Effector CD8-positive, alpha-beta T cell (primary cell): ENCODE measurements at places on chromosomes 4 and X.

DNA sequence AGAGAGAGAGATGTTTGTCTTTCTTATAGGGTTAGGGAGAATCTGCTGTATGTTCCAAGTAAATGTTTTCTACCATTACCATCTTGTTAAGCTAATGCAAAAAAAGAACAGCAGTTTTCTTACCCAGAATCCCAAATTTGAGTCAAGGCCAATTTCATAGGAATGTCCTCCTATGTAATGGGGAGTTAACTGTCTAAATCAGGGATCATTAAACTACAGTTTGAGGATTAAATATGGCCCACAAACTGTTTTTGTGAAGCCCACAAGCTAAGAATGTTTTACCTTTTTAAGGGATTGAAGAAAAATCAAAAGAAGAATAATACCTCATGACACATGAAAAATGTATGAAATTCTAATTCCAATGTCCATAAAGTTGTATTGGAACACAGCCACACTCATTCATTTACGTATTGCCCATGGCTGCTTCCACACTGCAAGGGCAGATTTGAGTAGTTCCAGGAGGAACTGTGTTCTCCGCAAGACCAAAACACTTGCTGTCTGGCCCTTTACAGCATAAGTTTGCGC is 113.2 kb upstream of the SPRY1 start:
- DNase-seq: no peak

DNA sequence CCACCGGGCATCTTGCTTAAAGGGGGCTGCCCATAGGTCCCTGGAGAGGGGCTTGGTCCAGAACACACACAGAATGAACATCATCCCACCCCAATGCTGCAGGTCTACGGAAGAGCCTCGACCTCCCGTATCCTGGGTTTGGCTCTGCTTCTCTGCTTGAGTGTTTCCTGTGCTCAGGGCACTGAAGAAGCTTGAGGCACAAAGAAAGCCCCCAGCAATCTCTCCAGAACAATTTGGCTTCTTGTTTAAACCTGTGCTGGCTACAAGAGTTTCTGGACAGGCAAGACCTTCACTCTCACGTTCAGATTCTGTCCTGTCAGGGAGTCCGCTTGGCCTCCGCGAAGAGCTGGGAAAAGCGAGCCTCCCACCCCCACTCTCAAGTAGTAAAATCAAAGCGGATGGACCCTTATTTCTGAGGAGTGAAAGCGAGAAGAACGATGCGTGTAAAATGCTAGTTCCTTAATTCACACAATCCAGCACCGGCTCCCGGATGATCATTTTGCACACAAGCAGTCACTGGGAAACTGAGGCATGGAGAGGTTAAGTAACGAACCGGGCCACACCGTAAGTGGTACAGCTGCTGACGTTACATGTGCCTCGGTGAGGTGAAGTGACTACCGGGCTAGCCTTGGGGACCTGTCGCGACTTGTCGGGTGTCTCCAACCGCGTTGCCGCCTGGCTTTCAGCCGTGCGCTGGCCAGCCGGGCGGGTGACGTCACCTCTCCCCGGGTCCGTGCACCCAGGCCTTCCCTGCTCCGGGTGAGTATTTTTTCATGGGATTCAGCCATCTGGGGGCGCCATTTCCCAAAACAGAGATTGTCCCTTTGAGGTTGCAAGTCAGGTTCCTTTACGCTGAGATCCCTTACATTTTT is 3.1 kb upstream of the SFRP2 start:
- no peak for DNase-seq

GRCh38 chr4:86891762-86892635 is at the start of gene C4orf36:
C4orf36 (minus strand) TSS chr4:86892422; CDS start chr4:86891520, 902 bp downstream.
- DNase-seq: no peak

GRCh38 chr4:176850436-176850835 is 57.7 kb upstream of the VEGFC start:
- no peak for DNase-seq

DNA sequence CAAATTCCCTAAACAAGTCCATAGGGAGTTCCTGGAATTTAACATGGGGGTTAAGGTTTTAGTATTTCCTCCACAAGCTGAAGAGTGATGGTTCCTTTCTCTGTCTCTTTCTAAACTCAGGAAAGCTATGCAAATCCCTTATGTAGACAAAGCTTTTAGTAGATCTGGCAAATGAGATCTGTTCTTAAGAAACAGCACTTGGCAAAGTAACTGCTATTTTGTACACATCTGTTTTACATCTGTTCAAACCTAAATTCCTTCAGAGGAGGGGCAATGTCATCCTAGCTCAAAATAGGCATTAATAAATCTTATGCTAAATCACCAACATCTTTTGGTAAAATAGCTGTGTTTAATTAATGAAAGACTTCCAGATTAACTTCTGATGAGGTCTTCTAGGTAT is 137.8 kb upstream of the TBC1D9 start:
- no peak for DNase-seq

DNA sequence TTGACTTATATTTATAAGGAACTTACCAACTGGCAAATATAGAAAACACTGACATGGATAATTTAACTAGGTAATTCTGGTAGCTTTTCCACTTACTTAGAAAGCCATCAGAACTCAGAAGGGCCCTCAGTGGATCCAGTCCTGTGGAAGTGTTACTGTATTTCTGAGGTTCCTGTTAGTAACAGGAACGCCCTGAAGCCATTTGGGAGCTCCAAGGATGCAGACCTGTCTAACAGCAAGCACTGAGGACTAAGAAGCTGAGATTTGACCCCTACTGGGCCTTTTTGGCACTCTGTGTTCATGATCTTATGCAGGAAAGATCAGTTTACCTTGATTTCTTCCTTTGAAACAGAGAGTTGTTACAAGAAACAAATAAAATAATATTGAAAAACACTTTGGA is 46.0 kb upstream of the TLL1 start:
- DNase-seq: no peak

- no peak for DNase-seq
Measured at GRCh38 chr4:133565379-133565778, 416.3 kb downstream of the PCDH10 start.

DNA sequence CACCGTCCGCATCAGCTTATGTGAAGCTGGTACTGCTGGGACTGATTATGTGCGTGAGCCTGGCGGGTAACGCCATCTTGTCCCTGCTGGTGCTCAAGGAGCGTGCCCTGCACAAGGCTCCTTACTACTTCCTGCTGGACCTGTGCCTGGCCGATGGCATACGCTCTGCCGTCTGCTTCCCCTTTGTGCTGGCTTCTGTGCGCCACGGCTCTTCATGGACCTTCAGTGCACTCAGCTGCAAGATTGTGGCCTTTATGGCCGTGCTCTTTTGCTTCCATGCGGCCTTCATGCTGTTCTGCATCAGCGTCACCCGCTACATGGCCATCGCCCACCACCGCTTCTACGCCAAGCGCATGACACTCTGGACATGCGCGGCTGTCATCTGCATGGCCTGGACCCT is 5.5 kb upstream of the TSPYL2 start:
- DNase-seq: no peak

- no peak for DNase-seq
Measured at GRCh38 chr4:144582105-144582850, 63.7 kb upstream of the HHIP start.

DNA sequence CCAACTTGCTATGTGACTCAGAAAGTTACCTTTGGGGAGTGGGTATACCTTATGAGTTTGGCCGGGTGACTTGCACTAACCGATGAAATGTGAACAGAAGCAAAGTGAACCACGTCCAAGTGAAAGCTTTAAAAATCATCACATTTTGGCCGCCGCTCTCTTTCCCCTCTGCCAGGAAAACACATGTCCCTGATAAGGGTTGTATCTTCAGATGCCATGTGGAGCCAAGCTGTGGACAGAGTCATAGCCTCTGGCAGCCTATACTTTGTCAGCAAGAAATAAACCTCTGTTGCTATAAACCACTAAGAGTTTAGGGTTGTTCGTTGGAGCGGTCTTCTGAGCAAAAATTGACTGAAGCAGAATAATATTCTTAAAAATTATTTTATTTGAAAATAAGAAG is 92.3 kb downstream of the PRDM5 start:
- no peak for DNase-seq

DNA sequence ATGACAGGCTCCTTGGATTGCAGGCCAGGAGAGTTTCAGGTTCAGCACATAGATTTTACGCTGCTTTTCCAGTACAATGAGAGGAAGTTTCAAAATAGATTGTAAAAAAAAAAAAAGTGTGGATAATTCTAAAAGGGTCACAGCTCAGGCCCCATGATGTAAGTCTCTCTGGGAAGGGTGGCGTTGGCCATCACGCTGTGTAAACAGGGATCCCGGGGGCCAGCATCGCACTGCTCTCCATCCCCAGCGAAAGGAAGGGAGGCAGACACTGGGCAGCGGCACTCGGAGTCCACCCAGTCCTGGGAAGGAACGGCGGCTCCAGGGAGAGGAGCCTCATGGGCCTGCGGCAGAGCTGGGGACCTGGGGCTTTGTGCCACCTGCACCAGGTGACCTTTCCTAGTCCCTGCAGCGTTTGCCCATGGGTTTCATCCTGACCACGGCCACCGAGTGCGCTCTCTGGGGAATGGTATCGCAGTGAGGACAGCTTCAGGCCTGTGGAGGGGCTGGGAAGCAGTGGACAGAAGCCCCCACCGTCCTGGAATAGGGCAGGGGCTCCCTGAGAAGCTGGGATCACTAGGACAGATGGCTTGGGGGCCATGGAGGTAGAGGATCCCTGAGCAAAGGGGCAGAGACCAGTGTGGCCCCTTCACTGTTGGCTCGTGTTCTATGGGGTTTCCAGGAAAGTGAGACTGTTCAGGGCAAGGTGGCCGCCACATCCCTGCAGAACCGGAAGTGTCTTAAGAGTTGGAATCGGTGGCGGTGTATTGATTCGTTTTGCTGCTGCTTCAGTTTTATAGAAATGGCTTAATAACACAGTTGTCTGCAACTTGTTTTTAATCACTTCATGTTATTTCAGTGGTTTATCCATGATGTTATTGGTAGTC is 38.9 kb downstream of the RGS12 start:
- DNase-seq: no peak

DNA sequence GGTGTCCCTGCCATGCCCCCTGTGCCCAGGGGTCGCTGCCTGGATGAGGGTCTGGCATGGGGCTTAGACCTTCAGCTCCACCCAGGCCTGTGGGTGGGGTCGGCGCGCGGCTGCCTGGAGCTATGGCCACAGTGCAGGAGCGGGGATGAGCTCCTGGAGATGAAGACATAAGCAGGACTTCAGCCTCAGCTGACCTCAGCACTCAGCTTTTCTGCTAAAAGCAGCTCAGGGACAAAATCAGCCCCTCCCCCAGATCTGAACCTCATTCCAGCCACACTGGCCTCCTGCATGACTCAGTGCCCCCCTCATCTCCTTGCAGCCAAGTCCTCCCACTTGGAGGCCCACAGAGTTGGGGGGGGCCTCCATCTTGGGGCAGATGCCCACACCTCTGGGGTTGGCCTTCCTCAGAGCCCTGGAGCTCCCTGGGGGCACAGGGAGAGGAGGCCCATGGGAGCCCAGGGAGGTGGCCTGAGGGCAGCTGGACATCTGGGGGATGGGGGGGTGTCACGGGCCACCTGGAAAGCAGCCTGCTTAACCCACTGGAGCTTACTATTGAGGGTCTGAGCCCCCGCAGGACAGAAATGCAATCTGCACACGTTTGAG is 19.4 kb upstream of the CPLX1 start:
- DNase-seq: no peak

GRCh38 chr4:8643986-8644385 is 51.4 kb downstream of the CPZ start:
- DNase-seq: no peak

DNA sequence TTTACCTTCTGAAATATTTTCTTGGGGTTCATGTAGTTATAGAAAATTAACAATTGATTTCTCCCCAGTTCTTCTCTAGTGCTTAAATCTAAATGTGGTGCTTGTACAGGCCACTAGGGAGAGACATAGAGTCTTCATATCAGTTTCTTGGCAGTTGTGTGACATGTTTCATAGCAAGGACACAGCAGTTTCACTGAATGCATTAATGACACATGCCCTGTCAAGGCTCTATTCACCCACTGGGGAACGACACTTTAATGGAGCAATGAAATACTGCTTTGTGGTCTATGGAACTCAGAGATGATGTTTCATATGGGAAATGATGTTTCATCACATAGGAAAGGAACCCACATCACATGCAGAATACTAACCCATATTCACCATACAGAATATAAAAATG is 2.8 kb downstream of the VEGFC start:
- no peak for DNase-seq

GRCh38 chrX:3522101-3522650 is 175.7 kb upstream of the MXRA5 start:
- DNase-seq: no peak

DNA sequence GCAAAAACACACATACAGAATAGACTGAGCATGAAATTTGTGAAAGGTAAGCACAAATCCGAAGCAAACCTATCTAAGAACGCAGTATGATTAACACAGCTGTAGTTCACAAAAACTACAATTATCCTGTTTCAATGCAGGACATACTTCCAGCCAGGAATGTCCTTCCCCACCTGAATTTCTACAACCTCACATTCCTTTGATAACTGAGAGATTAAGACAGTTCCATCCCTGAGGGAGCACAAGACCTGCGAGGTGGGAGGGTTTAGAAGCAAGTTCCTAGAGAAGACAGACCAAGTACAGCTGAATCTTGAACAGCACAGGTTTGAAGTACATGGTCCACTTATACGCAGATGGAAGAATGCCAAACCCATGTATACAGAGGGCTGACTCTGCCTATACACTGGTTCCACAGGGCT is 10.6 kb downstream of the ABCG2 start:
- DNase-seq: no peak

GRCh38 chrX:100649550-100650356 is 5.8 kb downstream of the SRPX2 start:
- DNase-seq: no peak

DNA sequence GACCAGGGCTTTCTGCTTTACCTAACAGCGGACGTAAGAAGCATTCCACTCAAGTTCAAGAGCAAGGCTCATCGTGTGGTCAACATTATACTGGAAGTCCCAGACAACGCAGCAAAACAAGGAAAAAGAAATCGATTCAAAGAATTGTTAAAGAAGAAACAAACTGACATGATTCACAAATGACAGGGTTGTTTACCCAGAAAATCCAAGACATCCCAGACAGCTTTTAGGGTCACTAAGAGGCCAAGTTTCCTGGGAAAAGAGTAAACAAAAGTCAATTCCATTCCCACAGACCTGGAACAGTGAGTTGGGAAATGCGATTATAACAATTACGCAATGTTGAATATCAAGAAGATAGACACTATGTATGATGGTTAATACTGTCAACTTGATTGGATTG is 21.5 kb upstream of the HTRA3 start:
- DNase-seq: no peak

- DNase-seq: no peak
Measured at GRCh38 chr4:134078230-134078914, 123.2 kb downstream of the PABPC4L start.

DNA sequence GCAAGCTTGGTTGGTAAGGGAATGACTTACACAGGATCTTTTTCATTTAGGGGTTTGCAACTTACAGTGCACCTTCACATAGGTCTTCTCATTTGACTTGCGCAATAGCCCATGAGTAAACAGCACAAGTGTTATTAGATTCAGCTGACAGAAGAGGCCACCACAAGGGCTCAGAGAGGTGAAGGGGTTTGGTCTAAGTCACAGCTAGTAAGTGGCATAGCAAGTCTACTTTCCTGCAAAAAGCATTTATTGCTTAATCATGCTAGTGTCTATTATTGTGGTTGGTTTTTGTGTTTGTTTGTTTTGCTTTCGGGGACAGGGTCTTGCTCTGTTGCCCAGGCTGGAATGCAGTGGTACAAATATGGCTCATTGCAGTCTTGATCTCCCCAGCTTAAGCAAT is 83.3 kb downstream of the SPRY1 start:
- no peak for DNase-seq

GRCh38 chrX:132015875-132016274 is 7.2 kb upstream of the STK26 start:
- DNase-seq: no peak
